Natural killer cell treated with Interleukin-12 subunit alpha and Interleukin-12 subunit beta and Interleukin-15 and Interleukin-18, amount 100 ng/mL, for 72 hours (primary cell): ENCODE measurements at places on chromosomes 3 and 15. TPM values are rescaled to one million over a fixed set of nuclear protein-coding genes. Genes with fewer than 3 reads are reported as not detected.

GRCh38 chr3:73461547-73461946 lies 163.2 kb downstream of the PDZRN3 start:
- no peak for DNase-seq

The NUP210 gene
- 106 TPM for total RNA-seq

The PLA2G4E gene
- not detected for total RNA-seq

GRCh38 chr3:67943546-67943945 lies 289.1 kb upstream of the SUCLG2 start:
- DNase-seq: no peak

The TM6SF1 gene
- 15.0 TPM for total RNA-seq

The LRRK1 gene
- 0.17 TPM for total RNA-seq

DNA sequence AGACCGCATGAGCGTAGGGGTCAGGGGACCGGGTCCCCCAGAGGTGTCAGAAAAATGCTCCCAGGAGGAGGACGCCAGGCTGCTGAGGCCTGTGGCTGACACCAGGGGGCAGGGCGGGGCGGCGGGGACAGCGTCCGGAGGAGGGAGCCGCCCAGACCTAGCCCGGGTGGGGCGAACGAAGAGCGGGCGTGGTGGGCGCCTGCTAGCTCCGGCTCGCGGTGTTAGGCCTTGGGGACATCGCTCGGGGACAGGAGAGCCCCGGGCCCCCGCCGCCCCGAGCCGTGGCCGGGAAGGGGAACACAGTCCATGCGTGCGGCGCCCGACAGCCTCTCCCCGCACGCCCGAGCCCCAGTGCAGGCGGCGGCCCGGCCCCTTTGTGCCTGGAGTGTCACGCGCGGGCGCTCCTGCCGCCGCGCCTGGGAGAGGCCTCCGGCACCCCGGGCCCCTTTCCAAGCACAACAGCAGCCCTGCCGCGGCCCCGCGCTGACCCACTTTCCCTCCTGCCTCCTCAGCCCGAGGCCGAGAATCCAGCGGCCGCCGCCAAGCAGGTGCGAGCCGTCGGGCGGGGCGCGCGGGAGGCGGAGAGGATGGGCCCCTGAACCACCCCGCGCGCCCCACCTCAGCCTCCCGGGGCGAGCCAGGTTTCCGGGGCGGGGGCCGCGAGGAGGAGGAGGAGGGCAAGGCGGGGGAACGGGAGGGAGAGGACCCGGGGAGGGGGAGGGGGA lies 111.0 kb upstream of the KLF13 start:
- peak; percentile 89 for DNase-seq

DNA sequence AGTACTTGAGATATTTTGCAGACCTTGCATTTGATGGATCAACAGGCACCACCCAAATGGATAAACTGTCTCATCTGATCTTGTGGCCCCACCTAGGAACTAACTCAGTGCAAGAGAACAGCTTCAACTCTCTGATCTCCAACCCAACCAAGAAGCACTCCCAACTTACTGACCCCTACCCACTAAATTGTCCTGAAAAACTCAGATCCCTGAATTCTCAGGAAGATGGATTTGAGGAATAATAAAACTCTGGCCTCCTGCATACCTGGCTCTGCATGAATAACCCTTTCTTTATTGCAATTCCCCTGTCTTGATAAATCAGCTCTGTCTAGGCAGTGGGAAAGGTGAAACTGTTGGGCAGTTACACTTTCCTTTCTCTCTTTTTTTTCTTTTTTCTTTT lies 247.9 kb downstream of the ZPLD1 start:
- DNase-seq: no peak

The C2CD4A gene
- total RNA-seq: not detected

DNA sequence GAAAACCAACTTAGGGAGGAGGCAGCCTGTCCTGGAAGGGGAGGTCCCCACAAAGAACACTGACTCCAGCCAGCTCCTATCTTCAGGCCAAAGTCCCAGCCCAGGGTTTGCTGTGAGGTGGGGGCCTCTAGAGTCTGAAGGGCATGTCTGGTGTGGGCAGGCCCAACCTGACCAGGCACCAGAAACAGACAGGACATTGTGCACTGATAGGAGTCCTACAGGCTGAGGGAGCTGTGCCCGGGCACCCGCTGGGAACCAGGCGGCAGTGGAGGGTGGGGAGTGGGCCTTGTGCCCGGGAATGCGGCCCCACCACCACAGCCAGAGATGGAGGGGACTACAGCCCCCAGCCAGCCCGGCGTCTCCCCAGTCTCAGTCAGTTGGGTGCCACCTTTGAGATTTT lies 161.4 kb downstream of the WNT7A start:
- peak; percentile 59 for DNase-seq

The GOLGA6D gene
- not detected for total RNA-seq

- DNase-seq: no peak
These were observed 52.8 kb upstream of the SLC9A9 start for GRCh38 chr3:143901105-143901504.

GRCh38 chr15:29945943-29946596 lies 123.8 kb upstream of the TJP1 start:
- no peak for DNase-seq

DNA sequence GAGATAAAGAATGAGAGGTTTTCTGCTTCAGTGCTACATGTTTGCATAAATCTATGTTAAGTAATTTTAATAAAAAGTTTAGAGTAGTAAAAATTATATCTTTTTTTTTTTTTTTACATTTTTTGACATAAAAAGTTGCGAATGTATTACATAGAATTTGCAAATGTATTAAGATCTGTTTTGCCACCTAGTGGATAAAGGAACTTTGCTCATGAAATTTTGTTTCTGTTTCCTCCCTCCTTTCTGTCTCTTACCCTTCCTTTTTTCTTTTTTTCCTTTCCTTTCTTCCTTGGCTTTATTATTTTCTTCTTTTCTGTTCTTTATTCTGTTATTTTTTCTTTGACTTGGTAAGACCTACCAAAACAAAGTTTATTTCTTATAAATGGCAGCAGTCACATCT lies 58.5 kb upstream of the UTS2B start:
- no peak for DNase-seq

DNA sequence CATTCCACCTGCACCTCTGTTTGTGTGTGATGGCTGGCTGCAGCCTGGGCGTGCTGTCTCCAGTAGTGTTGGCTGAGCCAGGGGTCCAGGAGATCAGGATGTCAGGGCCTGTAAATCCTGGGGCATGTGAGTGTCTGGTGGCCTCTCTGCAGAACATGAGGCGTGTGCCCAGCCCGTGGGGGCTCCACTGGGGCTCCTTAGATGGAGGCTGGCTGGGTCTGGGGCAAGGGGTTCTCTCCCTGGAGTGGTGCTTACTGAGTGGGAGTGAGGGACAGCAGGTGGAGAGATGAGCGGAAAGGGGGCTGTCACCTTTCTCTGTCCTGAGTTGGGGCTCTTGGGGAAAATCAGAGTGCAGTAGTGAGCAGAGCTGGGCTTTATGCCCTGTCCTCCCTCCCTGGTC lies 152.2 kb downstream of the CHDH start:
- no peak for DNase-seq

DNA sequence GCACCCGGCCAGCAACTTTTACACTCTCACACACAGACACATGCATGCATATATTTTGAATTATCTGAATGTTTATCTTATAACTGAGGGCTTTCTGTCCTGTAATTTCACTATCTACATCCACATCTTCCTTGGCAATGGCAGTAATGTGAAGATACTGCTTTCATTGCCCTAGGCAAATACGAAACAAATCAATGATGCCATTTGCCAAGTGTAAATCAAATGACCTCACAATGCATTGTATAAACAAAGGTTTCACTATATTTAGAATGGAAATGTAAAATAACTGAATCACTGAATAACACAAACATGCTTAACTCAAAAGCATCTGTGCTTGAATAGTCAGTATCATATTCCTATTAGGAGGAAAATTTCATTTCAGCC lies 455.6 kb downstream of the TBL1XR1 start:
- DNase-seq: no peak

DNA sequence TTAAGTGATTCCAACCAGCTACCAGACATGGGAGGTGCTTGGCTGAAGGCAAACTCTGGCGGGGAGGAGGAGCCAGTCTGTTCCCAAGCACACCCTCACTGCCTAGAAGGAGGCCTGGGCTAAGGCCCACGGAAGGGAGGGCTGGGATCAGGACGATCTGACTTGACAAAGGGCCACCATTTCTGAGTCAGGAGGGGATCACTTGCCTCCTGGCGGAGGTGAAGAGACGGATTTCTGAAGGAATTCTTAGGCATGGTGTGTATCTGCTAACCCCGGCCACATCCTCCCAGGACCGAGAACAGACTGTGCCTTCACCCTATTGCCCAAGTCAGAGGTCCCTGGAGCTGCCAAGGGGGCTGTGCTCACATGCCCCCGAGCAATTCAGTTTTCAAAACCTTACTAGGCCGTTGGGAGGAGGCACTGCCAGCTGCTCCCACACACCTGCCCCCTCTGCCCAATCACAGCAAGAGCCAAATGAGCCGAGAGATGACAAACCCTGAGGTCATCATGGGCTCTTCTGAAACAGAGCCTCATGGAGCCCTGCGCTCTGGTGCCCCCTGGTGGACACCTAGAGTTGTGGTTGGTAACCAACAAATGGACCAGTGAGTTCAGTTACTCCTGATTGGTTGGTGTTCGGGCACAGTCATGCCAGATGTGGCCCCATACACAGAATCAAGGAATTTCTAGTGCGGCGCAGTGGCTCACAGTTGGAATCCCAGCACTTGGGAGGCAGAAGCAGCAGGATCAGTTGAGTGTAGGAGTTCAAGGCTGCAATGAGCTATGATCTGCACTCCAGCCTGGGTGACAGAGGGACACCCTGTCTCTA lies 6.5 kb upstream of the TNK2 start:
- peak; percentile 94 for DNase-seq

DNA sequence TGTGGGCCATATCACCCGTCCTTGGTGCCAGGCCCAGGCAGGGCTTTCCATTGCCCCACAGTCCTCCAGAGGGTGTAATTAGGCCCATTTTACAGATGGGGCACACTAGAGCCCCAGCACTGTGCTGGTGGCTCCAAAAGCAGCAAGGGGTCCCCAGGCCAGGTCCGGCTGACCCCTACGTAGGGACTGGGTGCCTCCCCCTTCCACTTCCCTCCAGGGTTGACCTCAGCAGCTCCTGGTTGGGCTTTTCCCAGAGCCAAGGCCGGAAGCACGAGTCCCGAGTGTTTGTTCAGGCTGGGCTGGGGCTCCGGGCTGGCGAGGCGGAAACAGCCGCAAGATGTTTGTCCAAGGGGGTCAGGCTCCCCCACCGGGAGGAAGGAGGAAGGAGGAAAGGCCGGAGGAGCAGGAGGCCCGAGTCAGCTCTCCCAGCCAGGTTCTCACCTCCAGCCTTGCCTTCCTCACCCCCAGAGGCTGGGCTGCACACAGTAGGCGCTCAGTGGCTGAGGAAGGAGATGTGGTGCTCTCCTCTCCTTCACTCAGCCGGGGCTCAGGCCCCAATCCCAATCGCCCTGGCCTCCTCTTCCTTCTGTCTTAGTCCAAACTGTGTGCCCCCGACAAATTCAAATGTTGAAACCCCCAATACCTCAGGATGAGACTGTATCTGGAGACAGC lies 17.1 kb upstream of the PLXND1 start:
- peak; percentile 54 for DNase-seq

GRCh38 chr15:58352026-58352929 lies 79.5 kb upstream of the LIPC start:
- no peak for DNase-seq

GRCh38 chr3:5296362-5296761 lies 108.9 kb downstream of the EDEM1 start:
- no peak for DNase-seq

GRCh38 chr3:72454441-72454840 lies 393.8 kb downstream of the SHQ1 start:
- DNase-seq: no peak

DNA sequence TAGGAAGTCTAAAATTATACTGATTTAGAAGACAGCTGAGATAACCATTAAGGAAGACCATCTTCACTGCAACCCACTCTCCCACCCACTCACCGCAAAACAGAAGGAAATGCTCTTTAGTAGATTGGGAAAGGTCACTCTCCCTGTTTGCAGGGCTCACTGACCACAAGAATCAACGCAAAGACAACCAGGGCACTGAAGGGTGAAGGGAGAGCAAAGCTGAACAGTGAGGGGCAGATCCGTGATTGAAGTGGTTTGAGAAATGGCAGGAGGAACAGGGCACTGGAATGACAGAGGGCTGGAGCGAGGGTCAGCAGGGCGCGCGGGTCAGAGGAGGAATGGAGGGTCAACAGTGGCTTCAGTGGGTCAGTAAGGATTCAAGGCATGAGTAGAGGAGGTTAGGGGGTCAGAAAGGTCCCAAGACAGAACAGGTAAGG lies 520 bp downstream of the MESD start:
- DNase-seq: no peak

GRCh38 chr15:33099739-33100138 lies 94.8 kb downstream of the FMN1 start:
- DNase-seq: no peak

The TRIM42 gene
- total RNA-seq: not detected

DNA sequence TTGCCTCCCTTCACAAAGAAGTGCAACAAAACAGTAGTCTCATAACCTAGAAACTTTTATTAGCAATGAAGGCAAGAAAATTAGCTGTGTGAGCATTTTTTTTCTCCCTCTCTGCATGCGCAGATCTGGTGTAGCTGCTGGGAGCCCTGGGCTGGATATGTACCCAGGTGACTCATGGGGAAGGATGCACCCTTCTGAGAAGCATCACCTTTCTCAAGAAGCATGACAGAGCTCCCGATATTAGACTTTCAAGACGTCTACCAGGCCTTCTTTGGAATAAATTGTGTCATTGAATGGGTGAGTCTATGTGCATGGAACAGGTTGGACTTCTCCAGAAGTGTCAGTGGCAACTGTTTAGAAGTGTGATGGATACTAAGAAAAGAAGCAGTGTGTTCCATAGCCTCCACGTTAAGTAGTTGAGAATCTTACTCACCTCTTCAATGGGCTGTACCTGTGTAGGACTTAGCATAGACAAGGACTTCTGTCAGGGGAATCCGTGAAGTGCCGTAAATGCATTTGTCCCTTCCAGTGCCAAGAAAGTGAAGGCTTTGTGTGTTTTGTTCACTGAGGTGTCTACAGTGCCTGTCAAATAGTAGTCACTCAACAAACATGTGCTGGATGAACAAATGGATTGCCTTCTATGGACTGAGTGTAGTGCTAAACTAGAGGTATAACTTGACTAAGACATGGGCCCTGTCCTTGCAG lies 47.7 kb upstream of the RASGRP1 start:
- peak; percentile 62 for DNase-seq

DNA sequence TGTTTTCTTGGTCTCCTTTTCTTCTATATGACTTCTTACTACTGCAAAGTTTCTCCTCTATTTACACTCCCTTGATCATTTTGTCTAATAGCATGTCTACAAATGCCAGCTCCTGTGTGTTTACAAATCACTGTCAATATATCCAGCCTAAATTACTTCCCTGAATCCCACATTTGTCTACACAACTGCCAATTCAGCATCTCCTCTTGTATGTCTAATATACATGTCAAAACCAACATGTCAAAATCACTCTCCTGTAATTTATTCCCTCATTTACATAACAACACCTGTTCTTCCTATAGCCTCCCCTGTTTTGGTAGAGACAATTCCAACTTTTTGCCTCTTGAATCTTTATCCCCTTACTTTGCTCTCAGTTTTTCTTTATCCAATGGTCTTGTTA lies 359.3 kb downstream of the PLOD2 start:
- no peak for DNase-seq
